Hematopoietic multipotent progenitor cell treated with erythropoietin and hydrocortisone succinate and interleukin-3 and kit ligand, for 15 days (in vitro differentiated cells): ENCODE measurements at places on chromosomes 13 and 19.

GRCh38 chr13:105048677-105049076, 1486.8 kb downstream of the EFNB2 start:
- DNase-seq = no peak

- peak; percentile 61 for DNase-seq
Observed at GRCh38 chr13:113585896-113586295, 1.3 kb downstream of the TFDP1 start.

- peak; percentile 35 for DNase-seq
Observed at GRCh38 chr13:108962654-108963053, 333.2 kb downstream of the MYO16 start.

GRCh38 chr19:55075371-55075998, at the start of gene EPS8L1:
Gene EPS8L1, plus strand, starts transcription at chr19:55075869. Its CDS starts 576 bp downstream, at chr19:55076445.
- DNase-seq = no peak

GRCh38 chr13:33152389-33152788, 133.2 kb downstream of the STARD13 start:
- no peak for DNase-seq

DNA sequence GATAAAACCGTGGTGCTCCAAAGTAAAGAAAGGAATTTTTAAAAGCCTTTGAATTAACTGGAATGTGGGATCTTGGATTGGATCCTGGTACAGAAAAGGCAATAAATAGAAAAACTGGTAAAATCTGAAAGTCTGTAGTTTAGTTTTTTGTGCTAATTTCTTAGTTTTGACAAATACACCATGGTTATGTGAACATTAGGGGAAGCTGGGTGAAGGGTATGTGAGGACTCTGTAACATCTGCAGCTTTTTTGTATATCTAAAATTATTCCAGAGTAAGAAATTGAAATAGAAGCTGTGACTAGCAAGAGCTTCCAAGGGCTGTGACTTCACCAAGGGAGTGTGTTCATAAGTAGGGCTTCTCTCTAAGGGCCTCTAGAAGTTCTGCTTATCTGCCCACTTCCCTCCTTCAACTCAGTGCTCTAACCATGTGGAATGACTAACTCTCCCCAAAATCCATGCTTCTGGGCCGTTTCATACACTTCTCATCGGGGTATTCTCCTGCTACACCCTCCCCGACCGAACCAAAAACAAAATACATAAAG, 26.5 kb downstream of the ARHGAP35 start:
- DNase-seq = no peak

DNA sequence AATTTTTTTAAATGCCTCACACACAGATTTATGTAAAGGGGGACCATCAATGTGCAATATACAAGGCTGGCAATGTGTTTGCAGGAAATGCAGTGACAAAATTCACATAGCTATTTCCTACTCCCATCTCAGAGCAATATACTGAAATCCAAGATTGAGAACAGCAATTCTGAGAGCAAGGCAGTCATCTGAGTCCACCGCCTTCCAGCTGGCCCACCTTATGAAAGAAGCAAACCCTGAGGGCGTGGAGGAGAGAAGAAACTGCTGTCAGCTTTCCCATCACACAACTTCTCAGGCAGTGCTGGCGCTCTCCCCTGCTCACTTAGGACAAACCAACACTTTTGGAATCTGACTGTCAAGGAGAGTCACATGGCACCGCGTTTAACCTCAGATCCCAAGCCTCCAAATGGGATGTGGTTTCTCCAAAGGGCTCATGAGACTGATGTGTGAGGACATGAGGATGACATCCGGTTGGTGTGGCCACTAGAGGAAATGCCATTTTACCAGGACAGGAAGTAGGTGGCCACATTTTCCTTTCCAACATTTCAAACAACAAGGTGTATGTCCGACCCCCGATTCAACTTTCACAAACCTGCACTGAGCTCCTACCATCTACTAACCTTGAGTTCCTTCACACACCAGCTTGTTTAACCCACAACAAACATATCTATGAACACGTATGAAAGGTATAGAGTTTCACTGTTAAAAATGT, 3.7 kb upstream of the DOCK9 start:
- no peak for DNase-seq

DNA sequence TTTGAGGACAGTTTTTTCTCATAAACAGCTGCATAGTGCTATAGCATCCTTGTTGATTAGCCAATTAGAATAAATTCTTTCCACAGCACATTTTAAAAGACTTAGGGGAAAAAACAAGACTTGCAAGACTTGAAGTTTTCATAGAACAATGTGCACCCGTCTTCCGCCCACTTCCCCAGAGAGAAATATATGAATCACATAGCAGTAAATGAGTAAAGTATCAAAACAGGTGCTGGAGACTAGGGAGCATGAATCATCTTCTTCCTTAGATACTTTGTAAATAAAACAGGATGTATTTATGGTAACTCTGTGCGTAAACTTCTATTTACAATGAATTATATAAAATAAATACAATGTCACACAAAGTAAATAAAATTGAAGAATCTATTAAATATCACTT, 75.1 kb downstream of the COL4A2 start:
- DNase-seq = no peak

- DNase-seq = peak; percentile 2
Observed at GRCh38 chr13:111474136-111475002, 153.9 kb downstream of the TEX29 start.

GRCh38 chr13:45768656-45769479, 66.7 kb downstream of the CBY2 start:
- no peak for DNase-seq

GRCh38 chr13:75417656-75418055, 64.3 kb downstream of the TBC1D4 start:
- DNase-seq = no peak

DNA sequence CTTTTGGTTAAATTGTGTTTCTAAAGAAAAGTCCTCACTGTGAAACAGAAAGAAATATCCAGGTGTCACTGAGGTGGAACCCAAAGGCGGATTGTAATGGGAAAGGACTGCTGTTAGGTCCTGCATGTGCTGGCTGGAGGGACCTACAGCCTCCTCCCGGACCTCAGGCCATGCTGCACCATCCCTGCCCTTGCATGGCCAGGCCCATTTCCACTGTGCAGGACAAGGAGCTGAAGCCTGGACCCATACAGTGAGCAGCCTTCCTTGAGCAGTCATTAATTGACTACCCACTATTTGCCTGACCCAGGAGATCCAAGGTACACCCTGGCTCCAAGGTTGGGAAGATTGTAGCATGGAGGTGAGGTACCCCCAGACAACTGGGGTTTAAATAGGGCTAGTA, 17.6 kb downstream of the VSTM2B start:
- DNase-seq = no peak

- no peak for DNase-seq
Observed at GRCh38 chr13:99326012-99326411, 18.8 kb upstream of the GPR183 start.

DNA sequence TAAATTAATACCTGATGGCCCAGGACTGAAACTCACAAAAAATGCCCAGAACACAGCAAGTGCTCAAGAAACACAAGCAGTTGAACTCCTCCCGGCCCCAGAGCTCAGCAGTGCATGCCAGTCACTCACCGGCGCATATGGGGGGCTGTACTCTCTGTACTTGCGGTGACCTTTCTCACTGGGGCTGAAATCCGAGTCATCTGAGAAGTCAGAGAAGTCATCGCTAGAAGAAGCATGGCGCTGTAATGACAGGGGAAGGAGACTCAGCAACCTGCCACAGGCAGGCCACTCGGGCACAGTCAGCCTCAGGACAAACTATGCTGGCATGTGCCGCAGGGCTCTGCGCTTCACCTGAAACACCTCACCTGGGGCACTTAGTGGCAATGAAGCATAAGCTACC, 19.7 kb downstream of the ZC3H4 start:
- DNase-seq = no peak

DNA sequence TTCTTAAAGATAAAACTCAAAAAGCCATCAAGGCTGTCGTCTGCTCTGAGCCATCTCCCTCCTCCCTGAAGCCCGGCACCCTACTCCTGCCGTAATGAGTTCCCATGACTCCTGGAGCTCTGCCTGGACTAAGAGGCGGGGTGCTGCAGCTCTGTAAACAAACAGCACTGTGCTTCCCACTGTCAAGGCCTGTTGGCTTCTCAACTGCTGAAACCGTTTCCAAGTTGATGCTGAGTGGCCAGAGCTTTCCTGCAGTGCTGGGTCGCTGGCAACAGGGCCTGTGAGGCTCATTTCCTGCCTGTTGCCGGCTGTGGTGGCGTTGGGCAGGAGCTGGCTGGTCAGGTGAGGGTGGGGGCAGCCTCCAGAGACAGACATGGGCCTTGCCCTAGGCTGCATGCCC, 26.7 kb upstream of the ISYNA1 start:
- DNase-seq = no peak

DNA sequence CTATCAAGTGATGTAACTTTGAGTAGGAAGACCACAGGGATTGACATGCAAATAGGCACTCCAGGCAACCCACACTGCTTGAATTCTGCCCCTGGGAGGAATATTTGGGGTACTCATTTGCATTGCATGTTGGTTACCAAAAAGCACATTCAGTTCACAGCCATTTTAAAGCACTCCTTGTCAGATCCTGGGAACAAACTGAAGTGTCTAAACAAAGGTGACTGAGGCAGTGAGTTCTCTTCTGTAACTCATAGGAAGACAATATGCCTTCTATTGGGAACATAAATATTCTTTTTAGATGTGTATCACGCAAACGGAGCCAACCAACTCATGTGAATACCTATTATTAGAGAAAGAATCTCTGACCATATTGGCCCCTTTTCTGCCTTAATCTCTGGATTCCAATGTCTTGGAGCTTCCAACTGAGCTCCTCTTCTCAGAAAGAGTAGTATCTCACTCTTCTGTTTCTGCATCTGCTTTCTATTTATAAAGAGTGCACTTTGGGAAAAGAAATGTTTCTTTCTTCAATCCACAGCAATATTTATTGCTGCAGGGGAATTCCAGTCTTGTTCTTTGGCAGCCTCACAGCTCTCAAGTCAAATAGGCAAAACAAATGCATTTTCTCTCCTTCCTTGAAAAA, 125.7 kb upstream of the NBEA start:
- no peak for DNase-seq

DNA sequence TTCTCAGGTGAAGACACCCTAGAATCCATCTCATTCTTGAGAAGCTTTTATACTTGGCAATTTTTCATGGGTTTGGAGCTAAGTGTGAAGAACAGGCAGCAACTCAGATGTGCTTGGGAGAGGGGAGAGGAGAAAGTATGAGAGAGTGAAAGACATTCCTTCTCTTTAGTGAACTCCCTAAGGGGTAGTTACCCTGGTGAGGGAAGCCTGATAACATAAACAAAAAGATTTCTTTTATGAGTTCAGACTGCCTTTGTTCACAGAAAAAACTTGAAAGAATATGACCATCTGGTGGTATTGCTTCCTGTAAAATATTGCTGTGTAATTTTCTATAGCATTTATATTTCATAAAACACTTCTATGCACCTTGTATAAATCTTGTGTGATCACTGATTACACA, at the start of gene STOML3:
Gene STOML3 (minus strand): TSS at position 139 of the 400 bp plus-strand sequence. CDS start 110 bp downstream, at position 29.
- DNase-seq = no peak

GRCh38 chr19:1266129-1266915, 2.8 kb upstream of the CIRBP start:
- DNase-seq = peak; percentile 91

DNA sequence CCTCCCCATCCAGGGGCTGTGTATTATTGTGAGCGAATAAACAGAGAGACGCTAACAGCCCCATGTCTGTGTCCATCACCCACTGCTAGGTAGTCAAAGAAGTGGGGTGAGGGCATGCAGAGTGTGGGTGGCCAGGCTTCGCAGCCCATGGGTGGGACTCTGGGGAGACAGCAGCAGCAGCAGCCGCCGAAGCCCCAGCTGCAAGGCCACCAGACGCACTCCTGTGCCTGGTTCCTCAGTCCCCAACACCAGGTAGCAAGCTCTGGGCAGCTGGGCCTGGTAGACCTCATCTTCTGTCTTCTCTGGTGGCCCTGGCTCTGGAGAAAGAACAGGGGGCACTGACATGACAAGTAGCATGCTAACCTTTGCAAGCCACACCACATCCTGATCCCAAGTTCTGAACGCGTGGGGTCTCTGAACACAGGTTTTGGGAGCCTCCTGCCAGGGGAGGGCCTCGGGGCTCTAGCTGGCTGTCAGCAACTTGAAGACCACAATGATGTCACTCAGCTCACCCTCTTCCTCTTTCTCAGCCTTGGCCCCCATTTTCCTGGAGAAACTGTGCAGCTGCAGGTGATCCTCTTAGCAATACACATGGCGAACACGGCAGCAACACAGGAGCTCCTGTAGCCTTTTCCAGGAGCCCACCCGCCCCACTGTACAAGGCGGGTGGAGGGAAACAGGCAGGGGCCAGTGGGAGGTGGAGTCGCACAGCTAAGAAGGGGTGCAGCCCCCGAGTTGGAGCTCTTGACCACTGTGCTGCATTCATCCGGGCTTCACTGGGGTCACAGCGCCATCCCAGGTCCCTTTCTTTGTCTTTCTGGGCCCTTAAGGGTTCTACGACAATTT, 5.8 kb downstream of the FUZ start:
- no peak for DNase-seq

- peak; percentile 53 for DNase-seq
Observed at GRCh38 chr19:7799640-7800355, 30.2 kb upstream of the EVI5L start.

DNA sequence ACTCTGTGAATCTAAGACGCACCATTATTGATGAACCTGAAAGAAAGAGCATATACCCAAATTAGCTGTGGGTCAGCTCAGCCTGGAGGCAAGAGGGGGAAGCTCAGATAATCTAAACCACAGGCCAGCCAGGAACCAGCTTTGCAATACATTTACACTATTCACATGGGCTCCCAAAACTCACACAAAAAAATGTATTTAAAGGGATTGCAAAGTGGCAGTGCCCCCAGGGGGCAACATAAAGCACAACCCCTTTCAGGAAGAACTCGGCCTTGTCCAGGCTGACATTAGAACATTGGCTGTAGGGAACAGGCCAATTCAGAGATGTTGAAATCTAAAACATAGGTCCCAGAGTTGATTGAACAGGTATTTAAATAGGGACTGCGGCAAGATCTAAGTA, 3.2 kb upstream of the PROZ start:
- no peak for DNase-seq

DNA sequence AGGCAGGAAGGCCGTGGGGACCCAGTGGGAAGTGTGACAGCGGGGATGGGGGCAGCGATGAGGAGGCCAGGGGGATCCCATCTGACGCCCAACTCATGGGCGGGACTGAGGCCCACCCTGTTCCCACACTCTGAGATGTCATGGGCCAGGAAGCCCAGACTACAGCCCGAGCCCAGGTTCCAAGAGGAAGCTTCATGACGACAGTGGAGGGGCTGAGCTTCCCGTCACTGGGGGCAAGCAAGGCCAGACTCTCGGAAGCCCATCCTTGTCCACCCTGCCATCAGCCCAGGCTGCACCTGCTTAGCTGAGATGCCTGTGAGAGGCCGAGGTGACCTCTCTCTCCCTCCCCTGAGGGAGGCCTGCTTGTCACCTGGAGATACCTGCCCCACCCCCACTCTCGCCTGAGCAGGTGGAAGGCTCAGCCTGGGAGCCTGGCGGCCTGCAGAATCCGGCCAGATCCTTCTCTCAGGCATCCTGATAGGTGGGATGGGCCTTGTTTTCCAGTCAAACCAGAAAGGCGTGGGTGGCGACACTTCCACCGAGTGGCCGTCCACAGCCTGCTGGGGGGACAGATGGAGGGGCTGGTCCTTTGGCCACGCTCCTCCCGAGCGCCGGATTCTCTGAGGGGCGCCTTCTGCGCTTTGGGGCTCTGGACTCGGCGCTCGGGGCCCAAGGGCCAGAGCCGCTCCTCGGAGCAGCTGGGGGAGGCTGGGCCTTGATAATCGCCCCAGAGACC, 4.8 kb downstream of the ZBTB7A start:
- DNase-seq = no peak

- DNase-seq = no peak
Observed at GRCh38 chr13:59532405-59532804, 631.3 kb downstream of the DIAPH3 start.

- DNase-seq = no peak
Observed at GRCh38 chr13:75620020-75620419, 16.1 kb upstream of the LMO7 start.

- DNase-seq = no peak
Observed at GRCh38 chr13:79225487-79226232, 180.4 kb downstream of the RBM26 start.
